ENCODE measurements at places on chromosomes 3 and 15.

- no peak for DNase-seq
These were observed 92.8 kb downstream of the GOLIM4 start for GRCh38 chr3:168002786-168003368.

DNA sequence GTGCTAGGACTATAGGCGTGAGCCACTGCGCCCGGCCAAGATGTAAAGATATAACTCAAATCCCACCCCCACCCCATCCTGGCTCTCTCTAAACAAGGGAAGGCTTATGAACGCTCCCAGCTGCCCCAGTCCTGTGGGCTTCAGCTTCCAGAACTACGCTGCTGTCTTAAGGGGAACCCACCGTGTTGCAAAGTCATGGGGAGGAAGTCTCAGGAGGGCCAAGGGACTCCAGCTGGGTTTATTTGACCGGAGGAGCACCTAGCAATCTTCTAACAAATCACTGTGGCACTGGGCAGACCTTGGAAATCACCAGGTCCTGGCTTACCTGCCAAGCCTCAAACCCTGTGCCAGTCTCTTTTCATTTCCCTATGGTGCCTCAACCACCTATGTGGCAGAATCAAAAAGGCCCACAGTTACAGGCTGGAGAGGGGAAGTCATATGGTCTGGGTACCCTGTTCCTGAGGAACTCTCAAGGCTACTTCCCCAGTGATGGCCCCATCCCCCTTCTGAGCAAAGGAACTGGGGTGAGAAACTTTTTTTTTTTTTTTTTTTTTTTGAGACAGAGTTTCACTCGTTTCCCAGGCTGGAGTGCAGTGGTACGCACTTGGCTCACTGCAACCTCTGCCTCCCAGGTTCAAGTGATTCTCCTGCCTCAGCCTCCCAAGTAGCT, 83.4 kb downstream of the RBPMS2 start:
- DNase-seq, result peak; percentile 74

DNA sequence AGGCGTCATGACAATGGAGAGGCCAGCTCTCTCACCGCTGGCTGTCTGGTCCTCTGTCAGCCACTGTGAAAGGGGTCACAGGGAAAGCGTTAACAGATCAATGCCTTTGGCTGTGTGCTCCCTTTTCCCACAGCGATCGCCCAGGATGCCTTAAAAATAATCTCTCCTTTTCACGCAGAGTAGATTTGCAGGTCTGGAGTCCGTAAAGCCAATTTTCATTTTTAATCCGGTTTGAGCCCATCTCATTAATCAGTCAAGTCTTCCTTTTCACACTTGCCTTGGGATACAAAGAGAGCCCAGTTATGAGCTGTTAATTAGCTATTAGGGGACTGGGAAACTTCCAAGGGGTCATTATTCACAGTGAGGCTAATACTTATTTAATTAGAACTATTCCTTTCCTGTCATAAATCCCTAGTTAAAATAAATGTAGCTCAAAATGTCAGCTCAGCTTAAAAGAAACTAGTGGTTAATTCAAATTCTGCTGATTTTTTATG, 104.3 kb upstream of the RASGRP1 start:
- DNase-seq, result no peak

DNA sequence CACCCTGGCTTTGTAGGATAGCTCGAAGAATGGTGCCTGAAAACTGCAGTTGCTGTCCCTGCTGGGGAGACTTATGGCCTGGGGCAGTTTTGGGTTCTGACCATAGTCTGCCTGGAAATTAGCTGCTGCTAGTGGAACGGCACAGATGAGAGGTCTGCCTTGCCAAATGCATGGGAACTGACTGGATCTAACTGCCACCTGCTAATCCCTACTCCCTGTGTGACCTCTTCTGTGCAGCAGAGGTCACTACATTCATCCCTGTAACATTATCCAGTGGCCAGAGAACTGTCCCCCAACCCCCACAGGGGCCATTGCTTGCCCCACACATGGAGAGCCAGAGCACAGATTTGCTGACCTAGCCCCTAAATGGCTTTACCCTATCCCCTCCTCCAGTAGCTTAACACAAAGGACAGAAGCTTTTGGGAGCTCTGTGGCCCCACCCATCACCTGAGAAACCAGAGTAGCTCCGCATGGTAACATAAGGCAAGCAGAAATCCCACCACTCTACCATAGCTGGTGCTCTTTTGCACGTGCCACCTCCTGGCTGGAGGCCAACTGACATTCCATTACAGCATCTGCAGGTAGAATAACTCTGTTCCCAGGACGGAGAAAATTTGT, 840.0 kb downstream of the EPHA3 start:
- DNase-seq, result no peak

DNA sequence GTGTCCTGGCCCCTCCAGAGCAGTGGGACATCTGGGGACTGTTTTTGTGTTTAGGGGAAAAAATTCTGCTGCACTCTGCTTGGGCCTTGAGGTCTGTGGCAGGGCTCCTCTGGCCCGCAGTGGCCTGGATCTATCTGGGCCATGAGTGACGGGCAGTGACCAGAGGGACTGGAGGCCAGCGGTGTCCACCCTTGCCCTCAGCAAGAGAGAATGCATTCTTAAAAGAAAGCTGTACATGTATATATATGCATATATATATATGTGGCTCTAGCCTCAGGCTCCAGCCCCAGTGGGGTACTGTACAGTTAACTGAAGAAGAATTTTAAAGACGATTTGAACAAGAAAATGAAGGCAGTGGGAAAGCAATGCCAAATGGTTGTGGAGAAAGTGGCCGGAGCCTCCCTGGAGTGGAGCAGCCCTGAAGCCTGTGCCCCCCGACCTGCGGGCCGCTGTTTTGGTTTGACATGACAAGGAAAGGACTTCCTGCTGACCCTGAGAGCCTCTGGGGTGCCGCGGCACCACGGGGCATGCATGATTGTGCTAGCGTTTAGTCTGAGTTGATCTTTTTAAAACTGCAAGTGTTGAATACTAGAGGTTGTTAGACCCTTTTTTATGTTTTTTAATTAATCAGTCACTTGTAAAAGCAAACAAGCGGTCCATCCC, 52.2 kb downstream of the PLXNA1 start:
- DNase-seq, result peak; percentile 68

DNA sequence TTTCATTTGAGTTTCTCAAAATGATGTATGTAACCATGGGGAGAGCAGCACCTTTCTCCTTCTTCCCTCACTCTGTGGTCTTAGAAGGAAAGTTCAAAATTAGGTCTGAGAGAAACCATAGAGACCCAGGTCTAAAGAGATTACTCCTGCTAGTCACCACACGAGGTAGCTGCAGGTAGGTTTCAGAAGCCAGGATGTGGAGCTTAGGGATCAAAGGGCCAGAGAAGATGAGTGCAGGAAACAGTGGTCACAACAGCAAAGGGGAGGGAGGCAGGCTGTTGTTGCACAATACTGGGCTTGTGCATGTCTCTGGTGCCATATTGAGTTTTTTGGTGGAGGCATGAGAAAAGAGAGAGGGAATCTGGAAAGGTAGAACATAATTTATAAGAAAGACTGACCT, 583.6 kb downstream of the AGBL1 start:
- no peak for DNase-seq

GRCh38 chr3:41202834-41203345, 3.6 kb downstream of the CTNNB1 start:
- no peak for DNase-seq

- DNase-seq, result no peak
These were observed 399.0 kb upstream of the KCNMB2 start for GRCh38 chr3:178137206-178137605.

DNA sequence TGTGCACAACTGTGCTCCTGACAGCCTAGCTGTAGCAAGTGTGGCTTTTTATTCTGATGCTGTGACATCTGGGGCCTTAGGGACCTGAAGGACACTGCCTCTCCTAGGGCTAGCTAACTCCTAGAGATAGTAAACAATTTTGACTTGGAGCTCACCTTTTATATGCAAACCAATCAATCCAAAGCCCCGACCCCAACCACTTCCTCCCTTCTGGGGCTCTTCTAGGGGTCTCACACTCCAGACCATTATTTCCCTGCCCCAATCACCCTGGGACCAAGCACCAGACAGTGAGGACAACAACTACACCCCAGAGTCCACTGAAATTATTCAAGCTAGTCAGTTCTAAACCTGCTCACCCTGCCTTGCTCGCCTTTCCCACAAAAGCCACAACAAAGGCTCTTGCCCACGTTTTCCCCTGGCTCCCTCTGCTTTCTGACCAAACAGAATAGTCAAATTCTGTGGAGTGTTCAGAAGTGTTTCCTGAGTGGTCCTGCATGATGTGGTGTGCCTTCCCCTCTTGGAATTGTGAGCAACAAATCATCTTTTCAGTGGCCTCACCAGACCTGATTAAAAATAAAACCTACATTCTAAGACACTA, 84.2 kb upstream of the WNT5A start:
- no peak for DNase-seq

DNA sequence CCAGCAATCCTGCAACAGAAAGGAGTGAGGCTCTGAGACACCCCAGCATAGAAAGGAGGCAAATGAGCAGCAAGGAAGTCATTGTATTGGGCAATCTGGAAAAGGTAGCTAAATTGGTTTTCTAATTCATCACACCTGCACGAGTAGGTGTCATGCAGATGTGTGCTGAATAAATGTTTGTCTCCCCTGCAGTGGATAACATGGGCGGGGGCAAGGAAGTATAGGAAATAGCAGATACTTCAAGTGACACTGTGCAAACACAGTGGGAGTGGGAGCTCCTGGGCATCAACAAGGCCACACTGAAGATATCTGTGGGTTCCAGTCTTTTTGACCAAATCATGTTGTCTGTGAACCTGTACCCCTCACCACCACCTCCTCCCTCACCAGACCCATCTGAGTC, 14.4 kb upstream of the HTR3E start:
- no peak for DNase-seq

GRCh38 chr3:11509173-11510000, 134.3 kb downstream of the VGLL4 start:
- DNase-seq, result no peak

- no peak for DNase-seq
These were observed 32.5 kb downstream of the ABHD17C start for GRCh38 chr15:80727596-80727995.

DNA sequence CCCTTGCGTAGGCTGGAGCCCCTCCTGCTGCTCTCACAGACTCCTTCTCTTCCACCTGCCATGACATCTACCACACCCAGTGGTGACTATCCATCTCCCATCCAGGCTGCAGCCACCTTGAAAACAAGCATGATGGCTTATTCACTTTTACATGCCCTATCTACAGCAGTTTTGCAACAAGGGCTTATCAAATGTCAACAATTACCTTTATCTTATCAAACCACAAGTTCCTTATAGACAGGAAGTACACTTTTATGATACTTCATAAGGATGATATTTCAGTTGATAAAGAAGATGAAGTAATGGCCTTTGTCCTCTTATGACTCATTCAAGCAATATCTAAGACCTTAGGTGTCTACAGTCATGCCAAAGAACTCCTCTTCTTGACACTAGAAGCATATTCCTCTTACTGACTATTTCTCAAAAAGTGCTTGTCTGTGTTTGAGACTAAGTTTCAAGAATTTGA, 125.3 kb upstream of the SPRED1 start:
- no peak for DNase-seq

- no peak for DNase-seq
These were observed 15.9 kb upstream of the LCMT2 start for GRCh38 chr15:43346305-43346704.

DNA sequence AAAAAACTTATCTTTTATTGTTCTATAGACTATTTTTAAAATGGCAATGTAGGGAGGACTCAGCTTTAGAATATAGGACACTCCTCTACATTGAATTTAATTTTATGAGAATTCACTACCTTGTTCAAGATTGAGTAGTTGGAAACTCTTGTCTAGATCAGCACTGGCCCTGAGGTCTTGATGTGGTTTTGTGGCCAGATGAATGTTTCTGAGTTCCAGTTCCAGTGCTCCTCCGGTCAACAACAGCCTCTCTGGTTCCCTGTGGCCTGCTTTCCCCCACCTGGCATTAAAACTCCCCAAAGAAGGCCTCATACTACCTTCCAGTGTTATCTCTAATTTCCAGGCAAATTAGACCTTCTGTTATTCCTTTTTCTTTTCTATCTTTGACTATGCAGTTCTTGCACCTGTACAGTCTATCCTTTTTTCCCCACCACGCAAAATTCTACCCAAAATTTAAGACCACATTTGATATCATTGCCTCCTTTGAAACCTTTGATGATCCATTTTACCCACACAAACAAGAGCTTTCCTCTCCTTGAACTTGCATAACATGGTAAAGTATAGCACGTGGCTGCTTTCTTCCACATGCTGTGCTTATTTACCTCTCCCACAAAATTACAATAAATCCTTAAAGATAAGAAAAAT, 9.6 kb upstream of the ANP32A start:
- no peak for DNase-seq

DNA sequence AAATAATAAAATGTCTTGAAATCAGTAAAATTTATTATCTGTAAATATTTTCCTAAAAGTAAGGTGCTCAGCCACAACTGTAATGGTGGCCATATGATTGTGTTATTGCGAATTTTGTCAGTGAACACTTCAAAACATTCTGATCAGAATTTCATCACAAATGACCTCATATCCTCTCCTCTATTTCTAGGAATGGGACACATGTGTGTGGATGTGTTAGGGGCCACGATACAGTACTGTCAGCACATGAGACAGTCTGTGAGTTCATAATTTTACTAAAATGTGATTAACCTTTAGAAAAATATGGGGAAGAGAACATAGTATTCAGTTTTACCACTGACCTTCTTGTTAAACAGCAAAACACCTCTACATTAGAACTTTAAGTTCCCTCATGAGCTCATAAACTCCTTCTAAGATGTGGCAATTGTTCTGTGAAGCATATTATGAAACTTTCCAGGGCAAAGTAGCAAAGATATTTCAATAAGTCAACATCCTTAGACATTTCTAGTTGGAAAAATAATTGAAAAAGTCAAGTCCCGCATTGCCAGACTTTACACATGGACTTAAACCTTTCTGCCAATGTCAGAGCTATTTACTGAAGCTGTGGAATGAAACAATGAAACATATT, 158.2 kb upstream of the ABI3BP start:
- DNase-seq, result no peak

GRCh38 chr15:63892794-63893441, 59.2 kb upstream of the HERC1 start:
- DNase-seq, result peak; percentile 88

- peak; percentile 62 for DNase-seq
These were observed 12.2 kb downstream of the SELENOS start for GRCh38 chr15:101264911-101265641.

DNA sequence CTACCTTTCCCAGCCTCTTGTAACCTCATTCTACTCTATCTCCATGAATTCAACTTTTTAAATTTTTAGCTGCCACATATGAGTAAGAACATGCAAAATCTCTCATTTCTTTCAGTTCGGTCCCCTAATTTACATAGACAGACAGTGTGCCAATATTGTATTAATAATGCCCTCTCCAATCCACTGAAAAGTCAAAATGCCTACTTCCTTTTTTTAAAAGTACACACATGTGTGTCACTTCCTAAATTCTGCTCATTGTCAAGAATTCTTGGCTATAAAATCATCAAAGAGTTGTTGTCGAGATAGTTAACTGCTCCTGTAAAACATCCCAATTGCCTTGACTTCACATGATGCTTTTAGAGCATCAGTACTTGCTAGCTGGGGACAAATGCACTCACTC, 84.2 kb upstream of the IL12A start:
- no peak for DNase-seq

All from spleen (tissue), 13 donors.